Activated CD4-positive, alpha-beta T cell treated with anti-CD3 and anti-CD28 coated beads for 48 hours (primary cell): ENCODE measurements at places on chromosomes 1 and 21.

- no peak for DNase-seq
These were observed 10.5 kb downstream of the SLC2A1 start for GRCh38 chr1:42947965-42948732.

DNA sequence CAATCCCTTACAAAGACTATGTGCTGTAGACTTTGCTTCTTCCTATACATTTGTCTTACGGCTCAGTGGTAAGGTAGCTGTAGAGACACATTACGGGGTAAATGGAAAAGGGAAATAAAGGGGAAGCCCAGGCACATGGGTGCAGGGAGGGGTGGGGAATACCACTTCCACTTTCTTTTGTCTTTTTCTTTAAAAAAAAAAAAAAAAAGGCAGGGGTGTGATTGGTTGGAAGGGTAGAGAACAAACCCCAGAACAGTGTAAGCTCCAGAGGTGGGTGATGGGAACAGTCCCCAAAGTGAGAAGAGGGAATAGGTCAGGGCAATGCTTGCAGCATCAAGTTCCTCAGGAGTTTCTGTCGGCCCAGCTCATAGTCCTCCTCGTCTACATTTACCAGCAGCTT, 3.9 kb downstream of the NIT1 start:
- no peak for DNase-seq

DNA sequence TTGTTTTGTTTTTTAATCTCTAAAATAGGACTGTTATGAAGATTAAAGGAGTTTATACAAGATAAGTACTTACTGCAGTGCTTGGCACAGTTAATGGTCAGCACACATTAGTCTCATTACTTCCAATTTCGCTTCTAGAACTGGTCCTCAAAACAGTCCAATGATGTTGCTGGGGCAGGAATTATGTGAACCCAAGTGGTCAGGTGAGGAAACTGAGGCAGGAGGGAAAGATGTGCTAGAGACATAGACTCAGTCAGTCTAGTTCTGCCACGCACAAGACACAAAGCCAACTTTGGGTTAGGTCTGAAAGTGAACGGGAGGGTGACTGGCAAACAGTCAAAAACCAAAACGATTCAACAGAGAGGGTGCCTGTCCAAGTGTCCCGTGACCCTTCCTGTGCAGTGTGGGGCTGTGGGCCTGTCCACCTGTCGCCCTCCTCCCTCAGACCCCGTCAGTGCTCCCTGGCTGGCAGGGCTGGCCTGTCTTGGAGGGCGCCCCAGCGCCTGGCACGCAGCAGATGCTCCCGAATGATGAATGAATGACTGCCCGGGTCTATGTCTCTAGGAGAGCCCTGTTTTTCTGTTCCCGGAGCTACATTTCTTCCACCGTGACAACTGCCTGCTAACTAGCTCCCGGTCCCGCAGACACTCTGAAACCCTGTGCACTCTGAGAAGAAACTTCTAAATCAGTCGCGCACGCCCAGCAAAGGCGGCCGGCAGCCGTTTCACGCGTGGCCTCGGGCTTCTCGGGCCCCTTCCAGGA, 2.4 kb downstream of the LRP8 start:
- DNase-seq: peak; percentile 15

- no peak for DNase-seq
These were observed 5.6 kb upstream of the REN start for GRCh38 chr1:204171751-204172178.

DNA sequence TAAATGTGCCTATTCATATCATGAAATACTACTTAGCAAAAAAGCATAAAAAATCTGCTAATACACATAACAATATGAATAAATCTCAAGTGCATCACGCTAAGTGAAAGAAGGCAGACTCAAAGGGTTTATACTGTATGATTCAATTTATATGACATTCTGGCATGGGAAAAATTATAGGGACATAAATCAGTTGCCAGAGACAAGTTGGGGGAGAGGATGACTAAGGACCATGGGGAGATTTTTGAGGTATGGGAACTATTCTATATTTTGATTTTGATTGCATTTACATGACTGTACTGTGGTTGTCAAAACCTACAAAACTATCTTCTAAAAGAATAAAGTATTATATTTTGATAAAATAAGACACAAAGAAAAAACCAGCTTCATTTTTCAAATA, 650.3 kb upstream of the NR5A2 start:
- DNase-seq: no peak

GRCh38 chr1:220121791-220122530, 28.0 kb downstream of the IARS2 start:
- DNase-seq: no peak

DNA sequence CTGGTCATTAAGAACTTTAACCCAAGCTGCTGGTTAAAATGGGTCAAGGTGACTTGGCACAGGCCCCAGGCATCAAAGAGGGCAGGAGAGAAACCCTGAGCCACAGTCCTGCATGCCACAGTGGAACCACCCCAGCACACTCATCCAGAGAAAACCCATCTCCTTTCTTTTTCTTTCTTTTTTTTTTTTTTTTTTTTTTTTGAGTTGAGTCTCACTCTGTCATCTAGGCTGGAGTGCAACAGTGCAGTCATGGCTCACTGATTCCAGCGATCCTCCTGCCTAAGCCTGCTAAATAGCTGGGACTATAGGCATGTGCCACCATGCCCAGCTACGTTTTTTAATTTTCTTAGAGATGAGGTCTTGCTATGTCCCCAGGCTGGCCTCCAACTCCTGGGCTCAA, 109.2 kb upstream of the RAB4A start:
- no peak for DNase-seq

DNA sequence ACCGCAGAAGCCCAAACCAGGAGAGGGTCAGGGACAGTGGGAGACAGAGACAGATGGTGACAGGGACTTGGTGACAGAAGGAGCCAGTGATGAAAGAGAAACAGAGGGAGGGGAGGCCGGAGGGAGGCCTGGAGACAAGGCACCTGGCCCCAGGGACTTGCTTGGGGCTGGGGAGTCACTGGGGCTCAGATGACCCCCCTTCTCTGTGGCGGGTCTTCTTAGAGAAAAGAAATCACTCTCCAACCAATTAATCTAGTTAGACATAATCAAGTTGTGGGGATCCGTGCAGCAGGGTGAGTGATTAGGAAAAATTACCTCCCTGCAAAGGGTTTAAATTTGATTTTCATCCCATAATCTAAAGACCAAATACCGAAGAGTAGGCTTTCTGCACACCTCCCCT, 519.8 kb downstream of the PTPRU start:
- DNase-seq: no peak

DNA sequence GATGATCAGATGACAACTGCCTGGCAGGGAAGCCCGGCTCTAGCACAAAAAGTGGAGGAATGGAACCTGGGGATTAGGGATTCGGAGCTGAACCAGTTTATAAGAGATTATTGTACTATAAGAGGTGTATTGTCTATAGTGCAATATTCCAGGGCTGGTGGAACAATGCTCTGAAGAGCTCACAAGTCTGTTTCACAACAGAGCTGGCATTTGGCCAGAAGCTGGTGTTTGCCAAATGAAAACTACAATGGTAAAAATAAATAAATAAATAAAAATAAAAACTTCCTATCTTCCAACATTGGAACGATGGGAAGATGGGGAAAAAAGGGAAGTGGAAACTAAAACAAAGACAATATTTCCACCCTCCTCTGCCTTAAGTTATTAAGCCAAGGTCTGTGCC, 73.5 kb downstream of the CHODL start:
- no peak for DNase-seq

- DNase-seq: no peak
These were observed 70.6 kb upstream of the GCLM start for GRCh38 chr1:93979718-93980319.

- DNase-seq: no peak
These were observed 26.8 kb upstream of the CADM3 start for GRCh38 chr1:159144571-159144970.

DNA sequence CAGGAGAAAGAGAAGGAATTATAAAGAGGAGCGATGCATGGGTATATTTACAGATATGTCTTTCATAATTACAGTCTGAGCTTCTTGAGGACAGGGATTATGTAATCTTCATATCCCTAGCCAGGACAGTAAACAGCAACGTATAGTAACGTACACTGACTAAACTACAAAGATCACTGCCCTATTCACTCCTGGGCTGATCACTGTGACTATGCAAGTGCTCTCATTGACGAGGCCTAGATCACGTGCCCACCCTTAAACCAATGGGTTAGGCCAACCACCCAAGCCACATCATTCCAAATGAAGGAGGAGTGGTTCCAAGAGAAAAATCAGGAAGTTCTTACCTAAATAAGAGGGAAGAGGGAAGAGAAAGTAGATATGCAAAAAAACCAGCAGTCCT, 18.5 kb downstream of the PIK3R3 start:
- DNase-seq: no peak

DNA sequence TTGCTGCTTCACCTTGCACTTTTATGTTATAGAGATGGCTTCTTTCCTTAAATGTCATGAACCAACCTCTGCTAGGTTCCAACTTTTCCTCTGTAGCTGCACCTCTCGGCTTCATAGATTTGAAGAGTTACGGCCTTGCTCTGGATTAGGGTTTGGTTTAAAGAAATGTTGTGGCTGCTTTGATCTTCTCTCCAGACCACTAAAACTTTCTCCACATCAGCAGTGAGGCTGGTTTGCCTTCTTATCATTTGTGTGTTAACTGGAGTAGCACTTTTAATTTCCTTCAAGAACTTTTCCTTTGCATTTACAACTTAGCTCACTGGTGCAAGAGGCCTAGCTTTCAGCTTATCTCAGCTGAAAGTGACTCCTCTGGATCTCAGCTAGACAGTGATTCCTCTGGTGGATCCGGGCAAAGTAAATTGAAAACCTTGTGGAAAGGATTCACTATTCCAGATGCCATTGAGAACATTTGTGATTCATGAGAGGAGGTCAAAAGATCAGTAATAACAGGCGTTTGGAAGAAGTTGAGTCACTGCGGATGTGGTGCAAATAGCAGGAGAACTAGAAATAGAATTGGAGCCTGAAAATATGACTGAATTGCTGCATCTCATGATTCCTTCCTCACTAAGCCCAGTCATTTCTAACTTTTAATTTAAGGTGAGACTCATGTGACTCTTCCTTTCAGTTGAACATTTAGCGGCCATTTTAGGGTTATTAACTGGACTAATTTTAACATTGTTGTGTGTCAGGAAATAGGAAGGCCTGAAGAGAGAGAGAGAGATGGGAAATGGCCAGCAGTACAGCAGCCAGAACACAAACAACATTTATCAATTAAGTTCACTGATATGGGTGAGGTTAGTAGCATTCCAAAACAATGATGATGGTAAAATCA, 16.2 kb upstream of the RGS1 start:
- no peak for DNase-seq

- peak; percentile 70 for DNase-seq
These were observed 10.0 kb upstream of the AGPAT3 start for GRCh38 chr21:43854773-43855633.

DNA sequence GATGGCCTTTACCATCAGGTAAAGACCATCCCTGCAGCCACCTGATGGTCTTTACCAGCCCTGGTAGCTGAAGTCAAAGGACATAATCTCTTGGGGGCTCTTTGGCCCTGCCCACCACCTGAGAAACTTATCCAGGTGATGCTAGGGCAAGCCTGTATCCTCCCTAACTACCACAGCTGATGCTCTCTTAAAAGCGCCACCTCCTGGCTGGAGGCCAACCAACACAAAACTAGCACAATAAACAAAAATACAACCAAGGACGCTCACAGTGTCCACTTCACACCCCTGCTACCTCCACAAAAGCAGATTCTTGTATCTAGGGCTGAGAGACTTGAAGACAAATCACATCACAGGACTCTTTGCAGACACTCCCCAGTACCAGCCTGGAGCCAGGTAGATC, 357.1 kb upstream of the POU3F1 start:
- DNase-seq: peak; percentile 6

GRCh38 chr1:212402666-212403321, 11.9 kb downstream of the PACC1 start:
- DNase-seq: no peak

DNA sequence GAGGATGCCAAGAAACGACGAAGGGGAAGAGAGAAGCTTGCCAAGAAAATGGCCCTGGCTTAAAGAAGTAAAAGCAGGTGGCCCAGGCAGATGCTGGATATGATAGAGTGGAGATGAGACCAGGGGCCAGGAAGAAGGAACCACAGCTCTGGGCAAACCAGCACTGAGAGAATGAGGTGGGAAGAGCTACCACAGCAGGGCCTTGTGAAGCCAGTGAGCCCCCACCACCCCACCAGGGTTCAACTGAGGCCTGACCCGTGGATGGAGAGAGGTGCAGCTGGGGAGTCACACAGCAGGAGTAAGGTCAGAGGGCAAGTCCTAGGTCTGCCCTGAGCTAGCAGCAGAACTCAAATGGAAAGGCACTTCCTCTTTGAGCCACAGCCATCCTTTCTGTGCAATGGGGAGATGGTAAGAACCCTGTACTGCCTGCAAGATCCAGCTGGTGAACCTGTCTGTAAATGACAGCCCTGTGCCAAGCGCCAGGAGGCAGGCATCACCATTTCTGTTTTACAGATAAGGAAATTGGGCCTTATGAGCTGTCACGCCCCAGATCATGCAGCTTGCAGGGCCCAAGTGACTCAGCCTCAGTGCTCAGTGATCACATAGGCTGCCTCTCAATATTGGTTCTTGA, 8.5 kb downstream of the SH3BGRL3 start:
- DNase-seq: peak; percentile 86

GRCh38 chr1:24483441-24483840, 19.2 kb upstream of the RCAN3 start:
- DNase-seq: peak; percentile 56

GRCh38 chr1:193537266-193538002, 351.0 kb upstream of the B3GALT2 start:
- DNase-seq: peak; percentile 81

GRCh38 chr1:238469146-238469631, 578.5 kb upstream of the ZP4 start:
- DNase-seq: no peak

- no peak for DNase-seq
These were observed 120.9 kb downstream of the SYT2 start for GRCh38 chr1:202589190-202589930.

- DNase-seq: no peak
These were observed 344.2 kb downstream of the VAV3 start for GRCh38 chr1:107620753-107621152.

DNA sequence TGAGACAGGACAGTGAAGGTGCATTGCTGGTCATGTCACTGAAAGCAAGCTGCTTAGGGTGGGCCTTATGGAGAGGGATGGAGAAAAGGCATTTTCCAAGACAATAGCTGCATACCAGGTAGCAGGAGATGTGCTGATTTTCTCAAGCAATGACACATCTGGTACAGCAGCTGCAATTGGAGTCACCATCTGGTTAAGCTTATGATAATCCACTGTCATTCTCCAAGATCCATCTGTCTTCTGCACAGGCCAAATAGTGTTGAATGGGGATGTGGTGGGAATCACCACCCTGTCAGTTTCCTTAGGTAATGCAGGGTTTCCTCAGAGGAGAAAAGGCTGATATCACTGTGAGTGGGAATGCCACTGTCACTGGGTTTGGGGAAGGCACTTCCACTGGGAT, 54.6 kb downstream of the ADSS2 start:
- no peak for DNase-seq

DNA sequence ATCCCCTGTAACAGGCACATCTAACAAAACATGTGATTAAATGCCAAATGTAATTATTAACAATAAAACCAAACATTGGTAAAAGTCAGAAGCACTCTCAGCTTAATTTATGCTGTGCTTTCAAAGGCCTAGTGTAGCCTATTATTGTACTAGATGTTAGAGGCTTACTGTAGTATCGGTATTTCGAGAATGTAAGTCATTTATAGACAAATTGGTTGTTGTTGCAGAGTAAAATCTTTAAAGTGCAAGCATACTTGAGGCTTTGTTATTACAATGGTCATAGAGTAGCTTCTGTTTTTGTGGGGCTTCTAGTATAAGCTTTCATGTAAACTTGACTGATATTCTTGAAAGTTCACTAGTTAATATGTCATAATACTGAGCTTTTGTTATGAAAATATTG, 965.8 kb downstream of the PLA2G4A start:
- no peak for DNase-seq

GRCh38 chr1:178275553-178275952, 181.6 kb downstream of the RASAL2 start:
- no peak for DNase-seq
